Skeletal muscle cell (primary cell): ENCODE measurements at places on chromosomes 12 and 14.

DNA sequence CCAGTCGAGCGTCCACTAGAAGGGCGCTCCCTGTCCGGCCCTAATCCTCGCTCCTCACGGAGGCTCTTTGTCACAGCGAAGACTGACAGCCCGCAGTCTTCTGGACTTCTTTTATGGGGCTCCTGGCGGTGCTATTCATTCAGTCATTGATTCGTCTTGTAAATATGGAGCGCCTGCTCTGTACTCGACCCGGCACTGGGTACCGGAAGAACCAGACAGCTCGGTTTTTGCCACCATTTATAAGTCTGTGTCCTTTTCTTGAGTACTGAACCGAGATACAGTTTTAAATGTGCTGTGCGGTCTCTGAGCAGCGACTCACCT is 570 bp downstream of the DMAC2L start:
- no peak for DNase-seq

DNA sequence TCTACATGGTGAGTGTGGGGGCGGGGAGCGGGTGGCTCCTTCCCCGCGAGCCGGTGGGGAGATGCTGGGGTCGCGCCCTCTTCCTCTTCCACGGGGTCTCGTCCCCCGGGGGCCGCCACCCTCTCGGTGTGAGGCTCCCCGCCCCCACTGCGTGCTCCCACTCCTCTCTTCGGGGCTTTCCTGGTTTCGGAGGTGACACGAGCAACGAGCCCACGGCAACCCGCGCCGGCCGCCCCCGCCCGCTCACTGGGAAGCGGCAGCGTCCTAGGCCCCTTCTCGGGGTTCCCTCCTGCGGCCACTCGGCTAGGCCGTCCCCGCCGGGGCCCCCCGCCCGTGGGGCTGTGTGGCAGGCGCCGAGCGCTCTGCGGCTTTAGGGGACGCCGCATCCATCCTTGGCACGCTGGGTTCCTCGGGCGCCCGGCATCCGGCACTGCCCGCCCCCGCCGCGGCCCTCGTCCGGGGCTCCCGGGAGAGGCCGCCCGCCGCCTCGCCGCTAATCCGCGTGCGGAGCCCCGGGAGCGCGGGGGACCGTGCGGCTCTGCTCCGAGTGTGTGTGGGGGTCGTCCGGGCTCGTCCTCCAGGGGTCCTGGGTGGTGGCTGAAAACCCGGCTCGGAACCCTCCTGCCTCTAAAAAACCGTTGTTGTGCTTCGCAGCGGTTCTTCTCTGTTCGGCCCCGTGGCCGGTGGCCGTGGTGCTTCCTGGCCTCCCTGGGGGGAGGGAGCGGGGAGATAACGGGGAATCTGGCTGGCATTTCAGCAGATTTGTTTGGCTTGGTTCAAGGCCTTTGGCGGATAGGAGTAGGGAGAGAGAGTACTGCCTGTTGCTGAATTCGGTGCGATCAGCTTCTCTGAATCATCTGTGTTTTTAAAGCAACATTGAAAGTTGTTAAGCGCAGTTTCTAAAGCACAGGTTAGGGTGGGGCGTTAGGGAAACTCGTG is 1.0 kb downstream of the PCNX1 start:
- no peak for DNase-seq

DNA sequence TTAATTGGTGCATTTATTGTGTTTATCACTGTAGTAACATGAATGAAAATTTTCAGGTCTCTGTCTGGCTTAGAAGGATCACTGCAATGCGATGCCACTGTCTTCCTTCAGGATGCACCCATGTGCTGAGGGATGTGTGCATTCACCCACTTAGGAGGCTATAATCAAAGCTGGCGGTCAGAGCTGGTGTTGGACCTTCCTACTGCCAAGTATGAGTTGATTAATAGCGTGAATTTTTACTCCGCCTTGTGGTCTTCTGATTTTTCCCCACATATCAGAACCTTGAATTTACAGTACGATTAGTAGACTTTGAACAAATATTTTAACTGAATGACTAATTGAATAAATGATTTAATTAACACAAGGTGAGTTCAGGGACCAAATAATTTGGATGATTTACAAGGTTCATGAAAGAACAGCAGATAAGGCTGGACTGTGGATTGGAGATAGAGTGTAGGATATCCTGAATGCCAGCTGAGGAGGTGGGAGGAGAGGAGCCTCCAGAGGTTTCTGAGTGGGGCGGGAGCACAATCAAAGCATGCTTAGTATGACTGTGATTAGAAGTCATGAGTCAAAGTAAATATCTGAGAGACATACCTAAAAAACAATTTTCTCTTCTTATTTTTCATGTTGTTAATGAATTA is 50.1 kb downstream of the RERG start:
- DNase-seq: no peak

DNA sequence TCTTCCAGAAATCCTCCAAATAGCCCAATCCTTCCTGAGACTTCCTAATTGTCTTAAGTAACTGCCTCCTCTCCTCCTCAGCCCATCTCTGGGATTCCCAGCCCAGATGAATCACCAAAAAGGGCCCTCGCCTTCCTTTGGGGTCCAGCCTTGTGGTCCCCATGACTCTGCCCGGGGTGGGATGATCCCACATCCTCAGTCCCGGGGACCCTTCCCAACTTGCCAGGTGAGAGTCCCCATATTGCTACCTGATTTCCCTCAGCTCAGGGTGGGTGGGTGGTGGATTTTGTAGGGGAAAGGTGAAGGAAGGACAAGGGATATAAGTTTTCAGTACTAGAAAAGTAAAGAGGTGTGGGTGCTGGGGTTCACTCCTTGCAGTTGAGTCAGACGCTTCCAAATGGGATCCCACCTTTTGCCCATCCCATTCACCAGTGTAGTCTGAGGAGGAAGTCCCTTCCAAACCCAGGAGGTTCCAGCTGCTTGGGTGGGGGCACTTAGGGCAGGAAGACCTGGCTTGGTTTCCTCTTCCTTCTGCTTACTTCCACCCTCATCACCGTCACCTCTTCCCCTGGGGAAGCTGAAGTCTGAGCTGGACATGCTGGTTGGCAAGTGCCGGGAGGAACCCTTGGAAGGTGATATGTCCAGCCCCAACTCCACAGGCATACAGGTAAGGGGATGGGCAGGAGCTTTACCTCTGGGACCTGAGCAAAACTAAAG is 5.6 kb downstream of the GLI1 start:
- DNase-seq: no peak

DNA sequence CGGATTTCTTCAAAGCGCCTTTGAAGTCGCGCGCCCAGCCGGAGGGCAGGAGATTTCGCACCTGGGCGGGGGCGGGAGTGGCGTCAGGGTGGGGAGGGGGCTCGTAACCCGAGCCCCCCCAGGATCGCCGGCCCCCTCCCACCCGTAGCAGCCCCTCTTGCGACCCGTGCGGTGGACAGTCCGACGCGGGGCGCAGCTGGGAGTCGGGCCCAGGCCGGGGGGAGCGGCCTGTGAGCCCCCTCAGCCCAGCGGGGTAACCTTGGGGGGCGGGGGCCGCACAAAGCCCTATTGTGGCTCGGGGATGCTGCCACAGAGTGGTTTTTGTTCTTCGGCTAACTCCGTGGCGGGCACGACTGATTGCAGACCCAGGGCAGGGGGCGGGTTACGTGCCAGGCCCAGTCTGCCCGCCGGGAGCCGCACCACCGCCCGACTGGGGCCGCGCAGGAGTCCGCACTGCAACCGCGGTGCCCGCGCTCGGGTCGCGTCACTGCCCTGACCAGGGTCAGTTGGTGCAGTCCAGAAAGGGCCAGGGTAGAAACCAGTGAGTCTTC is 4.2 kb upstream of the AAAS start:
- DNase-seq: no peak

GRCh38 chr14:62777510-62777909 is 267.7 kb downstream of the KCNH5 start:
- DNase-seq: no peak

DNA sequence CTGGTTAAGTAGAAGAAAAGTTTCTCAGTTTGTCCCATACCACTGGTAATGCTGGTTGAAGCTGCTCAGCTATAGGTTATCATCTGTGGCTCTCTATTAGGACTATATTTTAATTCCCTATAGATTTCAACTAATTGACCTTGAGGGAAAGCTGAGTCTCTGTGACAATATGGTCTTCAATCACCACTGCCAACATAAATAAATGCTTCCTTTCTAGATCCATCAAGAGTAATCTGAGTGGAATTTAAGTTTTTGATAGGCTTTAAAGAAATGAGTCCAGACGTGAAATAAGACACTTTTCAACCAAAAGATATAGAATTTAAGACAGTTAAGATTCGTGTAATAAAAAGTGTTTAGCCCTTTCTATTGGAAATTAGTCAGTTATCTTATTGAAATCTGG is 63.5 kb upstream of the MYF6 start:
- no peak for DNase-seq
